ENCODE measurements at places on chromosomes 11 and 22.

- no peak for DNase-seq
These were observed 6.4 kb upstream of the CEP295 start for GRCh38 chr11:93655047-93655446.

GRCh38 chr11:11029027-11029426 lies 171.2 kb upstream of the ZBED5 start:
- no peak for DNase-seq

DNA sequence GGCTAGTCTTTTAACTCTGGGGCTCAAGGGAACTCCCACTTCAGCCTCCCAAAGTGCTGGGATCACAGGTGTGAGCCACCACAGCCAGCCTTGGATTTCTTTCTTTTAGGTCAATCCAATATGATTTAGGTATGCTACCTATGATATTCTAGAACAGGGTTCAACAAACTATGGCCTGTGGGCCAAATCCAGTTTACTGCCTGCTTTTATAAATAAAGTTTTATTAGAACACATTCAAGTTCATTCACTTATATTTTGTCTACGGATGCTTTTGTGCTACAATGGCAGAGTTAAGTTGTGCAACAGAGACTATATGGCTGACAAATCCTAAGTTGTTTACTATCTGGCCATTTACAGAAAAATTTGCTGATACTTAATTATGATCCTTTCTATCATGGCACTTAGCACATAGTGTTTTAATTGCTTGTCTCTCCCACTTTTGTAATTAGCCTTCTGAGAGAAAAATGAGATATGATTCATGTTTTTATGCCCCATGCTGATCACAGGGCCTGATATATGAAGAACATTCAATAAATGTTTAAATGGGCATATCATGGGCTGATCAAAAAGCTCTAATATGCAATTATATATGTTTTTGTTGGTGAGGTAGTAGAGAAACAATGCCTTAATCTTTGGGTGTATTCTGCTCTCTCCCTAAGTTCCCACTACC lies 109.6 kb downstream of the STIM1 start:
- DNase-seq, result no peak

GRCh38 chr11:124896821-124897391 lies 759 bp downstream of the ROBO4 start:
- no peak for DNase-seq

DNA sequence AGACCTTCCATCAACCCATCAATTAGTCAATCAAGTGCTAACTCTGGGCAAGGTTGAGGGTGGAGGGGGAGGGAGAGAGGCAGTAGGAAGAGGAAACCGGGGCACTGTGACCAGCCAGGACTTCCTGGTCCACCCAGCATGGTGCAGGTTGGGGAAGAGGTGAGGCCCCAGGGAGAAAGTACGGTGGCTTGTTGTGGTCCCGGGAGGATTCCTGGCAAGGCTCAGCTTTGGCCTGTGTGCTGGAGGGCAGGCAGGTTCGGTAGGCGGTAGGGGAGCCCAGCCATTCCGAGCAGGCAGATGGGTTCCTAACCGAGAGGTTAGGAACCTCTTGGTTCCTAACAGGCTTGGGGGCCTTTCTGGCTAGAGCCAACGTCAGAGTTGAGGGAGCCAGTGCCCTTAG lies 10.8 kb downstream of the ST14 start:
- DNase-seq, result no peak

GRCh38 chr22:19958083-19959042 lies 16.7 kb upstream of the TXNRD2 start:
- no peak for DNase-seq

DNA sequence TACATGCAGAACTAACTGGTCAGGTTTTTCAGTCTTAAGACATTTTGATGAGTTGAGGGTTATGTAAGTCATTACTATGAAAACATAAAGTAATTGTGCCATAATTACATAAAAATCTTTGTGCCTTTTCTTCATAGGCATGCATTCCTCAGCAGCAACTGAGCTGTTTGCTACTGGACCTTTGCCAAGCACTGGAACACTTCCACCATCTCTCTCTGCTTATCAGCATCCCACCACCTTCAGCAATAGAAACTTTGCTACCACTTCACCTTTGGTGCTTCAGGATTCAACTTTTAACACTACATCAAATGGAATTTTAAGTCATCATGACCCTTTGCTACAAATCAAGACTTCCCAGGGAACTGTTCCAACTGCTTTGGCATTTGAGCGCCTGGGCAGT lies 39.0 kb downstream of the QSER1 start:
- DNase-seq, result no peak

DNA sequence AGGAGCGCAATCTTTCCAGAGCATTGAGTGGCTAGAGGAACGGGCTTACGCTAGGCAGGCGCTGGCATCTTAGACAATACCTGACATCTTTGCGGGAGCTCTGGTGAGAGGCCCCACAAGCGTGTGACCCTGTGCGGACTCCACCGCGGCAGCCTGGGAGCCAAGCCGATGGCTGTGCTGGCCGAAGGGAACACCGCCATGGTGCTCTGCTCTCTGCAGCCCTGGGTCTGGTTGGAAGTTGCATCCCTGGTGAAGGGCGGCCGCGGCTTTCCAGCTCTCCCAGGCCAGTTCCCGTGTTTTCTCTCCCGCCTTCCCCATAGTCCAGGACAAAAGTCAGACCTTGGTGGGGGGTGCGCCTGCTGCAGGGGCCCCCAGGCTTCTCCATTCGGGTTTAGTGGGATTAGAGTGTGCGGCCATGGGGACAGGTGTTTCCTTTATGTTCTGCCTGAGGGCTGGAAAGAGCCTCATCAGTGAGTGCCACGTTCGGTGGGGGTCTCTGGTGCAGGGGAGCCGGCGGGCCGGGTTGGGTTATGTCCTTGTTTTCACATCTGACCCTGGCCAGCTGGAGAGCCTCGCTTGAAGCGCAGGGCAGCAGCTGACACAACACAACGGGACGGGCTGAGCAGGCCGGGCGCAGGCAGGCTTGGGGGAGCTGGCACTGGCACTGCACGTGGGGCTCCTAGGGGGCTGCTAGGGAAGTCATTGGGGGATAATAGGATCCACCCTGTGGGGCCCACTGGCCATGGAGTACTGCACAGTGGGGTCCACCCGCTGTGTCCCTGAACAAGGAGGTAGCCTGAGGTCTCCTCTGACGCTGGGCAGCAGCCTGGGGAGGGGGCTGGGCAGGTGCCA lies 94.8 kb downstream of the KCNQ1 start:
- no peak for DNase-seq

DNA sequence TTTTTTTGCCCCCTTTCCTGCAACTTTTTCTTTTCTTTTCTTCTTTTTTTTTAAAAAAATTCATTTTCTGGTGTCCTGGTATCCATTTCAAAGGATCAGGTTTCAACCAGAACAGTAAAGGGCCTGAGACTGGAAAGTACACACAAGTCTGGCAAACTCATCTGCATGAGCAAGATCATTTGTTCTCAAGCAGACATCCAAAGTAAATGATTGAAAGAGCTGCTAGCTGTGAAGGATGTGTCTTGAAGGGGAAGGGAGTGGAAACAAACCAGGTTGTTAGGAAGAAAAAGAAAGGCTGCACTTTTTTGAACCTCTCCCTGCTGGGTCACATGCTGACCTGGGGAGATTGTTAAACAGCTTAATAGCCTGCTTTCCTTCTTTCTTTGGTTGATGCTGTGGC lies 5.3 kb downstream of the YAP1 start:
- no peak for DNase-seq

DNA sequence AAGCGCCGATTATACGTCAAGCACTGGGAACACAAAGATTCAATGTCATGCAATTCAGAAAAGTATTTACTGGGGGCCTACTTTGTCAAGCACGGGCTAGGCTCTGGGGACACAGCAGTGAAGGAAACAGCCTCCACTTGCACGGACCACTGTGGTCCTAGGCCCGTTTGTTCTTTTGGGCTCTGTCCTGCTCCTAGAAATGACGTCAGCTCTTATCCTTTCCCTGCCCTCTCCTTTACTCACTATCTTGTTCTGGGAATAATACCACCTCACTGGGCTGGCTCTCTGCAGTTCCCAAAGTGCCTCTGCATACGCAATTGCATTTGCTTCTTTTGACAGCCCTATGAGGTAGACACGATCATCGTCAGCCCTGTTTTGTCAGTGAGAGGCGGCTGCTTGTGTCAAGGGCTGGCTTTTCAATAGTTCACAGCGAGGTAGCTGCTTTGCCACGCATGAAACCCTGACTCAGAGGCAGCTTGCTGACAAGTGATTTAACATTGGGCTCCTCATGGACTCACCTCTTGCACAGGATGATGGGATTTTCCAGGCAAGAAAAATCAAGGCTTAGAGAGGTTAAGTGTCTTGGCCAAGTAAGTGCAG lies 22.9 kb upstream of the IGSF22 start:
- no peak for DNase-seq
